ENCODE measurements at places on chromosomes 11 and 22. TPM values are rescaled to one million over a fixed set of nuclear protein-coding genes. Genes with fewer than 3 reads are reported as not detected.

DNA sequence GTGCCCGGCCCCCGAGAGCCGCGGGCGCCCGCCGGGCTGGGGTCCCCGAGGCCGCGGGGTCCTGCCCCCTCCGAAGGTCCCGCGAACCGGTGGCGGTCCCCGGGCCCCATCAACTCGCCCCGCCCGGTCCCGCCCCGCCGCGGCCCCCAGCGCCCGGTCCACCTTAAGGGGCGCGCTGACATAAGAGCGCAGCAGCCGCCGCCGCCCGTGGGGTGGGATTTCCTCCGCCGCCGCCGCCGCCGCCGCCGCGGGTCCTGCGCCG lies at the start of gene ZDHHC8:
Gene ZDHHC8 (plus strand): TSS at position 208 of the 262 bp plus-strand sequence. CDS start 144 bp downstream, outside the sequence.
- DNase-seq = peak; percentile 29

GRCh38 chr11:69089258-69089657 lies 40.5 kb downstream of the TPCN2 start:
- no peak for DNase-seq

GRCh38 chr11:28673691-28674432 lies 565.7 kb downstream of the METTL15 start:
- no peak for DNase-seq

DNA sequence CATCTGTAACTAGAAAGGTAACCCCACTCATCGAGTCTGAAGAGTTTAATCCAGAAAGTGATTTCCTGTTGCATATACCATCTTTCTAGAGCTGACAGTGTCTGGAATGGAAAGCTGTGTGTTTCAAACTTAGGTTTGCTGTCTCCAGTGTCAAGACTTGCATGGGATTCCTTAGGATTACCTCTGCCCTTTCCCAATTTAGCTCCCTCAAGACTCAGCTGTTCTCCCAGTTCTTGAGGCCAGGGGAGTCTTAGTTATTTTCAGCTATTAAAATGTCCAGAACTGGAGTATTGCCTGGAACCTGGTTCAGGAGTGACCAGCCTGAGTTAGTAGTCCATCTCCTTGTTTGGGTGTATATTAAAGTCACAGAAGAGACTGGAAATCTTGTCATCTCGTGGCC lies 25.0 kb upstream of the LDHA start:
- DNase-seq = no peak

- DNase-seq = no peak
Observed at GRCh38 chr11:133910101-133910500, 46.7 kb downstream of the IGSF9B start.

- peak; percentile 91 for DNase-seq
Observed at GRCh38 chr11:32259641-32260081, 168.8 kb downstream of the RCN1 start.

DNA sequence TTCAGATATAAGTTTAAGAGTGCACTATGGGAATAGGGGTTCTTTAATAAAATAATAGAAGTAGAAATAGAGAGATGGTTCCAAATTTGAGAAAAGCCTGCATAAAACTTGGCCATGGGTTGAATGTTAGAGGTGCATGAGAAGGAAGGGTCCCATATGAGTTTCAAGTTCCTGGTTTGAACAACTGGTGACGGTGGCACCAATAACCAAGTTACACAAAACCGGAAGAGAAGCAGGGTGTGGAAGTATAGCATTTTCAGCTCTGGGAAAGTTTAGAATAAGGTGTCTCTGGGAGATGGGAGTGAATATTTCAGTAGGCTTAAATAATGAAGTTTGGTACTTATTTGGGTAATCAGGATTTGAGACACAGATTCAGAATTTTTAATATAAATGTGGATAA lies 2.4 kb downstream of the CASP1 start:
- no peak for DNase-seq

- no peak for DNase-seq
Observed at GRCh38 chr22:40335358-40335757, 10.9 kb upstream of the ADSL start.

DNA sequence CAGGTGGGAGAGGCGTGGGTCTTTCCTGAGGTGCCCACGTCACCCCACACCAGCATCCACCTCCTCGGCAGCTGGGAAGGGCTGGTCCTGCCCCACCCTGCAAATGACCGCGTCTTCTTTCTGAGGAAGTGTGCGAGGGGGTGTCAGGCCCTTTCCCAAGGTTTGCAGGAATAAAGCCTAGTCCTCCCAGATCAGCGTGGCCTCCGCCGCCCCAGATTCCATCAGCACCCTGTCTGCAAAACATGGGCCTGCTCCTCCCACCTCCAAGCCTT lies 14.4 kb upstream of the SLC39A13 start:
- DNase-seq = peak; percentile 73

GRCh38 chr11:65606876-65607613 lies 7.0 kb downstream of the MAP3K11 start:
- peak; percentile 99 for DNase-seq

Gene APOA5
- total RNA-seq = not detected

Gene ANO1
- total RNA-seq = 15.1 TPM

Gene KDM4D
- 0.94 TPM for total RNA-seq

Gene MUC6
- 3.0 TPM for total RNA-seq

Gene CADM1
- total RNA-seq = 33.5 TPM

Gene CHST1
- total RNA-seq = 2.8 TPM

Gene CALCA
- total RNA-seq = not detected
